Globus pallidus (tissue), 1 donor: ENCODE measurements at places on chromosomes 1 and 21.

DNA sequence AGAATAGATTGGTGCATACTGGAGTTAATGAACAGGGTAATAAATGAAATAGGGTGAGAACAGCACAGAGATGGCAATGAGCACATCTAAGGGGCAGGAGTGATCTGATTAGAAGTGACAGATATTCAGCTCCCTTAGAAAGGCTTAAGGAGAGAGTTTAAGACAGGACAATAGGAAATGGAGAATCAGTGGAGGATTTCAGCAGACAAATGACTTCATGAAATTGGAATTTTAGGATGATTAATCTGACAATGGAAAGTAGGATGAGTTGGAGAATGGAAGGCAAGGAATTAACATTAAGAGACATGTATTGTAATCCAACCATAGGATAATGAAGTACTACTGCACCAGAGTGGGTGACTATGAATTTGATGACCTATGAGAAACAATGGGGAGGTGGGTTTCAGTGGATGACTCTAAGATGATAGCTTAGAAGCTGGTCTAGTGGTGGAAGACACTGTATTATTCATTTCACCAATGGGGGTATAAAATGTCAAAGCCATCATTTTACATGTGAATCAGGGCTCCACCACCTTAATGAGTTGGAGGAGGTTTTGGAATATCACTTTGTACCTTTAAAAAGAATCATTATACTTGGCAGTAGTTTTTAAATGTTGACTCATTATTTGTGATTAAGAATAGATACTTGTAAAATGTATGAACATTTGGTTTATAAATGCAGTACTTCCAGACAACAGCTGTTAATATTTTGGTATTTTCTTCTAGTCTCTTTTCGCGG, 139.1 kb downstream of the PLA2G4A start:
- DNase-seq: no peak

DNA sequence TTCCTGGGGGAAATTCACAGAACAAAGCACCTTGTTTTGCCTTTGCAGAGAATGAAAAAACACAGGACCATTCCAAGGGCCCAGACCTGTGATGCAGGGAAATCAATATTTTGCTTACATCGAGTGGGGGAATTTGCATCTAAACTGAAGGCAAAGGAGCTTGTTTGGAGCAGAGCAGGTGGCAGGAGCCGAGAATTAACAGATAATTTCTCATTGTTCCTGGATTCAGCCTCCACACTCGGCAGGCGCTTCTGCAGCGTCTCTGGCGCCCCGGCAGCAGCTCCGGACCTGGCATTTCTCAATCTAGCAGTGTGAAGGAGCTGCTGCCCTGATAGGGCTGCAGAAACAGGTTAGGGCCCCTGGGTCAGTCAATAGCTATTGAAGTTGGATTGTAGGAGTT, 2.0 kb upstream of the SYT6 start:
- no peak for DNase-seq

DNA sequence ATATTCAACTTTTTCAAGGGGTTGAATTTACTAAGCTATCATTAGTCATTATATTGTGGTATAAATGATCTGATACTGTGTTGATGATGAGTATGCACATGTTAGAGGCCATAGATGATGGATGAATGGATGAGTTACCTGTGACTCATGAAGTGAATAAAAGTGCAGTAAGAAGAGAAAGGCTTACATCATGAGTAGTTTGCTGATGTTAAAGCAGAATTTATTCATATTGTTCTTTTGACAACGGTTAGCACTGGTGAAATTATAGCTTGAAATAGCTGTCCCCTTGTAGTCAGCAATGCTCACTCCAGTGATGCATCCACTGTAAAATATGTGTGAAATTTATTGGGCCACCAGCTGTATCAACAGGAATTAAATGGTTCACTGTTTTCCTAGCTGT, 541.0 kb upstream of the ZRANB2 start:
- DNase-seq: no peak

DNA sequence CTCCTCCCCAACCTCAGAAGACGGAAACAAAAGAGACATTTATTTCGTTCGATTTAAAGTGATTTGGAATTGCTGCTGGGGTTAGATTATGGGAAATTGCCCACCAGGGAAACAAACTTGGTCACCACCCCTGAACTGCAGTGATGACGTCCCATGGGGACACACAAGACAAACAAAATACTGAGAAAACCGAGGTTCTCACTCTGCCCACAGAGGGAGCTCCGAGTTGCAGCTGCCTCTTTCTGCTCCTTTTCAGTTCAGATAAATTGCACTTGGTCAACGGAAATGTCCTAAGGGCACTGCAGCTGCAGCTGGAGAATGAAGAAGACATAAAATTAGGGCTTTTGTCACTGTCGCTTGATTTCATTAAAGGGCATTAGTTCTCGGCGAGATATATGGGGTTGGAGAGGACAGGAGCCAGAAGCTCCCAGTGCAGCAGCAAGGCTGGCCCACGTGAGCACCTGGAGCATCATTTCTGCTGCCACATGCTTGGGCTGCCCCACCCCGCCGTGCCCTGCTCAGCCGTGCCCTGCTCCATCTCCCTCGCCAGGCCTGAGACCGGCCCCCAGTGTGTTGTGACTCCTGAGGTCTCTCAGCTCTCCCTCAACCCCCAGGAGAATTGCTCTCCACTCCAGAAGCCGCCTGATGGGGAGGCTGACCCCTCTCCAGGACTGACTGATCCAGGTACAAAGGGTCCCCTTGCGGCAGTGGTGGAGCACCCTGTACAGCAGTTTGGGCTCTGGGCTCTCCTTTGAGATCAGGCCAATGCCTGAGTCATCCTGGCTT, 231.7 kb upstream of the AJAP1 start:
- no peak for DNase-seq

GRCh38 chr1:227343206-227343605, 24.9 kb upstream of the CDC42BPA start:
- DNase-seq: no peak

DNA sequence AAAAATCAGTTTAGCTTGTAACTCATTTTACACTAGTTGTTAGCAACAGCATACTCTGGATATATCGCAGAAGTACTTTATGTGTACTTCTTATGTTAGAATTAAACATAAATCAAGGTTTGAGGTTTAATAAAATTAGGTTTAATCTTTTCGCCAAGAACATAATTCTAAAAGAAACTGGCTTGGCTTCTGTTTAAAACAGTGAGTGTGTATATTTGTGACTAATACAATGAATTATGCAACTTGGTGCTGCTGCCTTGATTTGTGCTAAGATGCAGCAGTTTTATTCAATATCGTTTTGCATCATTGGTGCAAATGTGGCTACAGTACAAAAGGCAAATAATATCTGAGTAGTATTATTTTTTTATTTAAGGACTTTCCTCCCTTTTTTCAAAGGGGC, 44.8 kb downstream of the USP25 start:
- DNase-seq: no peak

- DNase-seq: no peak
Observed at GRCh38 chr1:157495285-157495684, 57.0 kb downstream of the FCRL5 start.

DNA sequence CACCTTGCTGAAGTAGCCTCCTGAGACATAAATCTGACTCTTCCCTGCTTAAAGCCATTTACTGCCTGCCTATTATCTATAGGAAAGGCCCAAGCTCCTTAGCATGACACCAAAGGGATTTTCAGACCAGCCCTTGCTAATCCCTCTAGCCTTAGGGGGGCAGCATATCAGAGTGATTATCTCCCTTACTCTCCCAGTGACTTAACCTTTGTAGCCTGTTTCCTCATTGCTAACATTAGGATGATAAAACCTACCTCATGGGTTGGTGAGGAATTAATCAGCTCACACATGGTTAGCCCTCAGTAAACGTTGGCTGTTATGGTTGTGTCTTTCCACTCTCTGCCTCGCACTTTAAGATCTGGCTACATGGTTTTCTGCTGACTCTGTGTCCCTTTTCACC, 70.1 kb downstream of the ROR1 start:
- no peak for DNase-seq

GRCh38 chr1:156101880-156102279, 12.6 kb upstream of the LMNA start:
- no peak for DNase-seq

DNA sequence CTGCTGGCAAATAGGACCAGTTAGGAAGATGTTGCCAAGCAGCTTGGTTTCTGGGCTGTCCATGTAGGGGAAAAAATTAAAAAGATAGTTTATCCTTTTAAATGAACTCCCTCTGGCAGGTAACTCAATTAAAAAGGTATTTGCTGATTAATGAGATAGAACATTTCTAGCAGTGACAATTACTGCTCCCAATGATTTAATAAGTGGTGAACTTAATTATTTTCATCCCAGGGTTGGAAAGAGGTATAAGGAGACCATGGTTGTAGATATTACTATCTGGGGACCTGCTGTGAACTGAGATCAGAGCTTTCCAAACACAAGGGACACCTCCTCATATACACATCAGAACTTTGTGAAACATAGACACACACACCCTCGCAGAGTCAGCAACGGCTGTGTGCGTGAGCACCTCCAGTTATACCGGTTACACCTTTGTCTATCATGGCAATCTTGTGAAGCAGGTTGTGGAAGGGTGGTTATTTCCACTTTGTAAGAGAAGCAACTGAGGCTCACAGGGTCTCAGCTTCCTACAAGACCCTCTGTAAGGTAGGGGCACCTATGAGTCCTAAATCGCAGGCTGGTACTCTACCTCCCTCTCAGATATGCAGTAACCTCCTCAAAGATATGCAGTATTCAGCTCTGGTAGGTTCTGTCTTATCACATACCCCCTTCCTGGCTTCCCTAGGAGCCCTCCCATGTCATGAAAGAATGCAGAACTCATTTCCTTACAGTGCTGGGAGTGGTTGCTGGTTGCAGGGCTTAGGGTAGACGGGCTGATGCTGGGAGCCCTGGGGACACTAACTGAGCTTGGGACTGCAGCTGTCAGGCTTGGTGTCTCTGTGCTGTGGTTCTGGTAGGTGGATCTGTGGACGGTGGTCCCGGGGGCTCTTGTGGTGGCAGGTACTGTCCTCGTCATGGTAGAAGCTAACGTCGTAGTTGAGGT, 18.5 kb upstream of the MAGOH start:
- no peak for DNase-seq

- no peak for DNase-seq
Observed at GRCh38 chr1:176829261-176829660, 335.3 kb downstream of the ASTN1 start.

DNA sequence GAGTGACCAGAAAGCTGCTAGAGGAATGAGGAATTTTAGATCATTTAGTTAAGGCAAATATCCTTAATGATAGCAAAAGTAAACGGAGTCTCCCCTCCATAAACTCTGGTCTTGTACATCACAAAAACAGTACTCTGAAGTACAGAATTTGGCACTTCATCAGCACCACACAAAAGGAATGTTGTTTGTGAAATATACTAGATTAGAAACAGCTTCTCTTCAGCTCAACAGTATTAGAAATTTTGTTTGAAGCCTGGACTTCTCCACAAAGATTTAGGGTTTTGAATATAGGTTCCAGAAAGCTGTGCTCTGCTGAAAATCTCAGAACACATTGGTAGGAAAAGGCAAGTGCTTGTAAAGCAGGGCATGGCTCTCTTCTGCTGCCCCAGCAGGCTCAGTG, 135.1 kb upstream of the PTGFR start:
- no peak for DNase-seq

- DNase-seq: no peak
Observed at GRCh38 chr1:223123011-223123610, 19.9 kb downstream of the TLR5 start.

DNA sequence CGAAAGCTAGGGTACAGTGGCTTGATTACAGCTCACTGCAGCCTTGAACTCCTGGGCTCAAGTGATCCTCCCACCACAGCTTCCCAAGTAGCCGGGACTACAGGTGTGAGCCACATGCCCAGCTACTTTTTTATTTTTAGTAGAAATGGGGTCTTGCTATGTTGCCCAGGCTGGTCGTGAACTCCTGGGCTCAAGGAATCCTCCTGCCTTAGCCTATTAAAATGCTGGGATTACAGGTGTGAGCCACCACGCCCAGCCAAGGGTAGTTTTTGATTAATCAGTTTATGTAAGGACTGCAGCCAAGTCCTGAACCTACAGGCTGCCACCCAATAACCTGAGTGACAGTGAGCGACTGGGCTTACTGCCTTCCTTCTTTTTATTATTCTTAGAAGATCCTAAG, 88.3 kb downstream of the PIK3R3 start:
- DNase-seq: no peak

DNA sequence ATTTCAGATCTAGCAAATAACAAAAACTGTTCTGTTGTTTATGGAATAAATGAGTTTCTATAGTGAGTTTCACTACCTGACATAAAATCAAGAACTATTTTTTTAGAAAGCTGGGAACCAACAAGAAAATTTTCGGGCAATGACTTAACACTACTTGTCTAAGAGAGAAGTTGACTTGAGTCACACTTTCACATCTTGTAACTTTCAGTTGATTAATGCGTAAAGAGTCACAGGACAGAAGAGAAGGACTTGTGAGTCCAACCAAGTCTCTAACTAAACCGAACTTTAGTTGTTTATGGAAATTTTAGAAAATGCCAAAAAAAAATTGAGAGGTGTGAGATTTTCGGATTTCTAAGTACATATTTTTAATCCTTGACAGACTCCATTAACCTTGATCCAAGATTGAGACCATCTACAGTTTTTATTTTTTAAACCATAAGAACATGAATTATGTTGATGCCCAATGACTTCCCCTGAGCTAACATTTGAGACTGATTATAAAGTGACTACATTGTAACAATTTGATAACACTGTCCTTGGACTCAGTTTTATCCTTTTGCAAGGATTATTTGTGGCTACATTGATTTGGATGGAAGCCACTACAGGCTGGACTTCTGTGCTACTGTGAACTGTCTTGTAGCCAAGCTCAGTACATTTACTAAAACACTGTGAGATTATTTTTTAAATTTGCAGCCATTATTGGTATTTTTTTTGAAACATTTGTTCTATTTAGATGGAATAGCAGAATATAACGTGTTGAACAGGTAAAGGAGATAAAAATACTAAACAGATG, 284.0 kb downstream of the PTPRC start:
- no peak for DNase-seq

- no peak for DNase-seq
Observed at GRCh38 chr1:157499521-157499920, 52.8 kb downstream of the FCRL5 start.

DNA sequence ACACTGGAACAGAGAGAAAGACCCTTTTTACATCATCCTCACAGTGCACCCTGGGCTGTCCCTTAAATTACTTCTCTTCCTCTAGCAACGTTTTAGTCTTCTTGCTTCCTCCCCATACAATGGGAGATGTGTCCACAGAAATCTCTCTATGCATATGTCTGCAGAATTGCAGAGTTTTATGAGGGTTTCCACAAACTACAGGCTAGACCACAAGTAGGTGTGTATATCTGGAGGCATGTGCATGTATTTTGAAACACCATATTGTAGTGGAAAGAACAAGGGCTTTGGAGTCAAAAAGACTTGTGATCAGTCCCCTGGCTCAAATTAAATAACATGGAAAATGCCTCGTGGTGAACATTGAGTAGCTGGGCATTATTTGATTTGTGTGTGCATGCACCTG, 121.3 kb upstream of the IPO9 start:
- no peak for DNase-seq

DNA sequence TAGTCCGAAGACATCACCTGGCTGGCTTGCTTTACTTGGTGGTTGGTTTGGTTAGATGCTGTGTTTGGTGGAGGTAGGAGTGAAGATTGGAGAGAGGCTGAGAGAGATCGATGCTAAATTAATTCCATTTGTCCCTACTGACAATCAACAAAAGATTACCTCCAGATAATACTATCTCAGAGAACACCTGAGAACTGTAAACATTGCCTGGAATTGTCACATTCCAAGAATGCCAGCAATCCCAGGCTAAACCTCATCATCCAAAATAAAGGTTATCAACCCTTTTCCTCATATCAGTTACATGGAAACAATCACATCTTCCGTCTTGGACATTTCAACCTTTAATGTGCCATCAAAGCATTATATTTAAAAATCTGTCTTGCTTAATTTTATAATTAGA, 141.0 kb downstream of the GRIK1 start:
- DNase-seq: no peak
